ENCODE measurements at places on chromosomes 16 and 17.

- DNase-seq = no peak
These were observed 64.6 kb upstream of the IRX3 start for GRCh38 chr16:54351171-54351570.

DNA sequence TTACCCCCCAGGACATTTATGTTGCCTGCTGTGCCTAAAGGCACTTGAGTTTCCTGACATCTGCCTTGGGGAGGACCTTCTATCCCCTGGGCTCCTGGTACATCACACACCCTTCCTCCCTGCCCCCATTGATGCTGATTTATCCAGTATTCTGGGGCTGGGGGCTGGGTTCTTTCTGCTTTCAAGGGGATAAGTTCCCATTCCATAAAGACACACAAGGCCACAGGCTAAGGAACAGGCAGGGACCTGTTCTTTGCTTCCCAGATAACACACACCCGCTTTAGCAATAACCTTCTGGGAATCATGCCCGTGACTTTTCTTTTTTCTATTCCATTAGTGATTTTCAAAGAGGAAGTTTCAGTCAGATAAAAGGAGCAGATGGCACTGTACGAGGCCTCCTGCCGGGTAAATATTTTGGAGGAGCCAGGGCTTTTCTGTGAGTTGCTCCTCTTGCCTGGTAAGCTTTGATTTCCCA is 30.6 kb downstream of the CHD9 start:
- DNase-seq = no peak

- DNase-seq = no peak
These were observed 78.2 kb upstream of the RNU2-1 start for GRCh38 chr17:43312011-43312410.

DNA sequence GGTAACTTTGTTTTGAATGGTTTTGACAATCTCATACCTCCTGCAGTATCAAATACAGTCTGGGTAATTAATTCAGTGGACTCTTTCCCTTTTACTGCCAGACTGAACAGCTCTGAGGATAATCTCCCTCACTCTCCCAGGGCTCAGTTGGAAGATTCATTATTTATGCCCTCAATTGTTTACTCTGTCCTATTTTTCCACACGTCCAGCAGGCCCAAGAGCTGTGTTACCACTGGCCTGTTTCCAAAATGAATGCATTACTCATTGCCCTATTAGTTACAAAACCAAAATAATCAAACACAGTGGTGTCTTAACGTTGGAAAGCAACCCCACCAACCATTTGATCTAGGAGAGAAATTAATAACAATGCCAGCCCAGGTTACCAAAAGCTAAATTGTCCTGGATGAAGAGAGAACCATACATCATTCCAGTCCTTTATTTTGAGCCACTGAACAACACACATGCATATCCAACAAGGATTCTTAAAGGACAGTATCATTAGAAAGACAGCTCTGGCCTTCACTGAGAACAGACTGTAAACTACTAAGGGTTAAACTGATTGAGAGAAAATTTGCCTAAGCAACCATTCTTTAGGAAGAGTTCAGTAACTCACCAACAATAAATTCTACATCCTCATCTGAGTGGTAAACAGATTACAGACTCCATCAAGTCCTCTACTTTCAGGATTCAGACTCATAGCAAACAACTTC is 34.5 kb downstream of the FAM222B start:
- no peak for DNase-seq

DNA sequence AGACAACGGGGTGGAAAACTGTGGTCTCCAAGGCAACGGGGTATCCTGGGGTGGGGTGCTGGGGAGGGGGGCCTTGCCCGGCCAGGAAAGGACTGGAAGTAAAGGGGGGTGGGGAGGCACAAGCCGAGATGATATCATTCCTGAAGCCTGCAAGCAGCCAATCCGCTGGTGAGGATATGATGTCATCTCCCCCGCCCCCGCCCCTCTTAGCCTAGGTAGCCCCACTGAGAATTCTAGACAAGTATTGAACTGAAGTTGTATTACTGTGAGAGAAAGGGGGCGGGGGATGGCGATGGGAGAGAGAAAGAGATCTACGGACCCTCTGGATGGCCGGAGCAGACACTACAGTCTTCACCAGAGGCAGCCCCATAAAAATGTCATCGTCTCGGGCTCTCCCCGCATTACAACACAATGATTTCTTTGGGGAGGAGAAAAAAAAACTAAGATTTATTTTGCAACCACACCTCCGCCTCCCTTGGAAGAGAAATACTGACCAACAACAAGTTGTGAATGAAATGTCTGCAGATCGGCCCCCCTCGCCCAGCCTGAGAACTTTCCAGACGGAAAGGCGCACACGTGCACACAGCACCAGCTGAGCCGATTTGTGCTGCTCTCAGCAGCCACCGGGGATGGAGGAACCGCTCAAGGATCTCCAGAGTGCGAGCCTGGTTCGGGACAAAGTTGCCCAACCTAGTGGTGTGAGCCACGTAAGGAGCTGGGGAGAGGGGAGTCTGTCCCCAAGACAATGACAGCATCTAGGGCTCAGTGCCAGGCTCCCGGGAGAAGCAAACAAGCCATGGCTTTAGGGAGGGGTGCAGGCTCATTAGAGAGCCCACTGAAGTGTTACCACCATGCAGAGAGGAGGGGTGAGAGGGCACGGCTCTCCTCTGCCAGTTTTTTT is 222.1 kb downstream of the SOX9 start:
- DNase-seq = no peak

- DNase-seq = no peak
These were observed 1.3 kb upstream of the EXOC7 start for GRCh38 chr17:76104896-76105231.

DNA sequence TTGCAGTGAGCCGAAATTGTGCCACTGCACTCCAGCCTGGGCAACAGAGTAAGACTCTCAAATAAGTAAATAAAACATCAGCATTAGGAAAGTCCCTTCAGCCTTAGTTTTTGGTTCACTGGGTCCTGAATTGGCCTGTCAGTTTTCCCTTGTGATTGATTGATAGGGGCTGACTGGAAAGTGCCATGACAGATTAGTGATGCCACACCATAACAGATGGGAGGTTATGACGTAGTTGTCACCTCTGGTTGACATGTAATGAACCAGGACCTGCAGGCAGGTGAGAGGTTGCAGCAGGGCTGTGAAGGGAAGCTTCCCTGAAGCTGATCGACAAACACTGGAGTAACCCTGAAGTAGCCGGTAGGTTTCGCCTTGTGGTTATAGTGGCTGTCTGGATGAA is 41.8 kb downstream of the CDH3 start:
- DNase-seq = no peak

- DNase-seq = no peak
These were observed 1337.5 kb upstream of the CDH8 start for GRCh38 chr16:63373744-63374143.

- DNase-seq = no peak
These were observed 3.8 kb downstream of the CBX4 start for GRCh38 chr17:79835470-79835899.

DNA sequence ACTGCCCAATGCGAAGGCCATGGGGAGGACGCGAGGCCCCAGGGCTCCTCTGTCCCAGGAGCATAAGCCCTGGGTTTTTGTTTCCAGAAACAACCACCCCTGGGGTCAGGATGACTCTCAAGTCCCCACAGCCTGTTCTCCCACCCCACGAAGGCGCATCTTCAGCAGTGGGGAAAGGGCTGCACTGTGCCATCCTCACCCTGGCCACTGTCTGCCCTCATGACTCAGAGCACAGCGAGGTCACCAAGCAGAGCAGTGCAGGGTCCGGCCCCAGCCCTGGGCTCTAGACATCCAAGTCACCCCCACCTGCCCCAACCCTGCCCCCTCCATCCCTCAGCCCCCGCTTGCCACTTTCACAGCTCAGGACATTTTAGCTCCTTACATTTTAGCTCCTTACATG is 22.7 kb upstream of the KSR1 start:
- no peak for DNase-seq

DNA sequence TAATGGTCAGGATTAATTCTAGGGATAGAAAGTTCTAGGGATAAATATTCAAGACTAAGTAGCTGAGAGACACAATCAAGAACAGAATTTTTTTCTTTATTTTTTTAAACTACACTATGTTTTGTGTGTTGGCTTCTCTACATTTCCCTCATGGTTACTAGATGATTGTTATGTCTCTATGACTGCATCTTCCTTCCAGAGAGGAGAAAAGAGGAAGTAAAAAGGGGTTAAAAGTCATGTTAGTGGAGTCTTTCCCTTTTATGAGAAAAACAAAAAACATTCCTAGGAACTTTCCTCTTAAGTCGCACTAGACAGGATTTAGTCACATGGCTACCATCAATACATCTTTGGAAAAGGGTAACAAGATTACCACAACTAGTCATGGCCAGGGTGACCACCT is 375.0 kb downstream of the KCNJ2 start:
- DNase-seq = no peak

DNA sequence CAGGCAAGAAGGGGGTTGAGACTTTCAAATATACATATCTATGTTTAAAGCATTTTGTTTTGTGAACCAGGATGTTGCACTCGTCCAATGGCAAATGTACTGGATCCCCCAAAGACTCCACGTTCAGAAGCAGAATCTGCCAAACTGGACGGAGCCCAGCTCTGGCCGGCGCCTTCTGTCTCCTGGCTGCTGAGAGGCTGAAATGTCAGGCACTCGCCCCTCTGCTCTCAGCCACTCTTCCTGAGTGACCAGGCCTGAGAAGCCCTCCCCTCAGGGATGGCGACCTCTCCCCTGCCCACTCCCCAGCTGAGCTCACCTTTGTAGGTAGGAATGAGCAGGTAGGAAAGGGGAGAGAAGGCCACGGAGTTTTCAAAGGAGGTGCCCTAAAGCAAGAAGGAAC is 187.5 kb upstream of the FOXF1 start:
- DNase-seq = no peak

DNA sequence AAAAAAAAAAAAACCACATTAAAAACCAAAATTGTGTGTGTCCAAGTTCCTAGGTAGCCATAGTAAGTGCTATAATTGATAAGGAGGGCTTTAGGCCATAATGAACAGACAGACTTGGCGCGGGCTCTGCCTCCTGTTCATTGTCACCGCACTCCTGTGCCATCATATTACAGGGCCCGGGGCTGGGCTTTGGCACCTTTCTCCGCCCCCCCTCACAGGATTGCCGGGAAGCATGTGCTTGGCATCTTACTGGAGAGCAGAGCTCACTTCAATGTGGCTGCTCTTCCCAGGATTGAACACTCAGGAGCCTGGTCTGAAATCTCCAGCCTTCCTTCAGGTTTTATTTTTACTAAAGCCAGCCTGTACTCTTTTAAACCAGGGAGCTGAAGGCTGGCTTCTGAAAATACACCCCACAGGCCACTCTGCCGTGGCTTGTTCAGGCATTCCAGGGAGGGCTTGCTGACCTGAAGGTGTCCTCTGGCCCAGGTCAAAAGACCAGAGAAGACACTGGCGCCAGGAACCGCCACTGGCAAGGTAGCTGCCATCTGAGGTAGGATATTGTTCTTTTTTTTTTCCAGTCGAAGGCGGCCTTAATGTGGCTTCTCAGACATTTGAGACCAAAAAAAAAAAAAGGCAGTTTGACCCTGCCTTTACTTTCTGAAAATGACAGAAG is 39.3 kb downstream of the DHRS7B start:
- no peak for DNase-seq

DNA sequence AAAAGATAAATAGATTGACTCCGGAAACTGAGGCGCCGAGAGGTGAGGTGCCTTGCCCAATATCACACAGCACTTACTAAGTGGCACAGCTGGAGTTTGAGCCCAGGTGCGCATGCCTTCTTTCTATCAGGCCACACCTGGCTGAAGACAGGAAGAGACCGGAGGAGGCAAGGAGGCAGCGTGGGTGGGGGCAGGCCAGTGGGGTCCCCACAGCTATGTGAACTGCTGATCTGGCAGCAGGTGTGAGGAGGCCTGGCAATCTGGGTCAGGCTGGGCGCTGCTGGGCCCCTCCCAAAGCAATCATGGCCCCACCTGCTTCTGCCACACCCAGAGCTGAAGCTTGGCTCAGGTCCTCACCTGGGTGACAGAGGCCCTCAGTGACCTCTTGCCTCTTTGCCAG is 1.9 kb upstream of the GDPD3 start:
- DNase-seq = no peak

GRCh38 chr17:49745175-49746139 is 18.5 kb downstream of the FAM117A start:
- DNase-seq = no peak

- DNase-seq = no peak
These were observed 38.8 kb downstream of the SCPEP1 start for GRCh38 chr17:57016764-57017116.

DNA sequence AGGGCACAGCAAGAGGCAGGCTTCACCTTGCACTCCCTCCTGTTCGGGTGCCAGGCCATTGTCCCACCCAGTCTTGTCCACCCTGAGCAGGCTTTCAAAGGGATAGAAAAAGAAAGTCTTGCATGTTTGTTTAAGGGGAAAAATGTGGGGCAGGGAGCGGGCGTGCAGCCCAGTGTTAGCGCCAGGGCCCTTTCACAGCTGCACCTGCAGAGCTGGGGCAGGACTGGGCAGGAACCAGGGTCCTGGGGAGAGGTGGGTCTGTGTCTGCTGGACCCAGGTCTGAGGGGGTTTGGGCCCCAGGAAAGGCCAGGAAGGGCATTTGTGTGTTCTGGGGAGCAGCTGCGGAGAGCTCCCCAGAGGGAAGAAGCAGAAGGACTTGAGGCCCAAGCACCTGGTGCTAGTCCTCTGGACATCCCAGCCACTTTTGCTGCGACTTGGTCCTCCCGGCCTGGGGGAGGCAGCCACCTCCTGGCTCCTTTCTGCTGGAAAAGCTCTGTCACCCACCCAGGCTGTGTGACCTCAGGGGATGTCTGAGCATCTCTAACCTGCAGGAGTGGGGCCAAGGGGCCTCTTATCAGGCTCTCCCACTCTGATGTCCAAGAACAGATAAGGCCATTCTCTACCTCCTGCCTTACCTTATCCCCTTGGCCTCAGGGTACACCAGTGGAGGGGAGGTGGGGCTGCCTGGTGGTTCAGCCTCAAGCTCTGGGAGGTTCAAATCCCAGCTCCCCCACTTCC is 44.7 kb downstream of the PSME3IP1 start:
- no peak for DNase-seq

DNA sequence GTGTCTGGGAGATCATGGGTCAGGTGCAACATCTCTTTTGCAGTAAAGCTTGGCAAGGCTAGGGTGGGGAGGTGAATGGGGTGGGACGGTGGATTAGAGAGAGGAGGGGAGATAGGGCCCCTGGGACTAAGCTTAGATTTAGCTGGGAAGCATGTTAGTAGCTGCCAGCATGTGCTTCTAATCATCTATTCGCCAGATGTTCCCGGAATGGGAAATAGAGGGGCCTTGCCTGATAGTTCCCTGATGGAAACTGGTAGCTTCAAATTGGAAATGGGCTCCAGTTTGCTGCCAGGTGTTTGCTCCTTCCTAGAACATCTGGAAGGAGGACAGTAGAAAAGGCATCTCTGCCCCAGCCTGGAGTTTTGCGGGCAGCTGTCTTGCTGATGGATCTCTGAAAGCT is 176.1 kb downstream of the CCDC182 start:
- DNase-seq = no peak

DNA sequence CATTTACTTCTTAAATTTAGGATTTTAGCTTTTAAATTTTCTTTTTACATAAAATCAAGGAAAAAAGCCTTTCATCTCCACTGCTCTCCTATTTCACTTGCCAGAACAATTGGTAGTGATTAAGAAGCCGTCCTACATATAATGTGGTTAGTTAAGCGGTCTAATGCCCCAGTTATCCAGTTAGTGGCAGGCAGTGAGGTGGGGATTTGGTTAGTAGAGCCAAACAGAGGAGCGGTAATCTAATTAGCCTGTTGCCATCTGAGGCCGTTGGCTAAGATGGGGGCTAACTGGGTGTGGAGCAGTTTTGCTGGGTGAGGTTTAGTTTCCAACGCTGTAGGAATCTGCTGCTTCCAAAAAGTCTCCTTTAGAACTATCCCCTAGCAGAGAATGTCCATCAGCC is 22.4 kb downstream of the SNX11 start:
- no peak for DNase-seq

- no peak for DNase-seq
These were observed 89.5 kb downstream of the ABCC1 start for GRCh38 chr16:16038950-16039349.

Data from NCI-H1436 (cell line).